Activated effector memory CD4-positive, alpha-beta T cell treated with anti-CD3 and anti-CD28 coated beads, Interleukin-2, amount 50 U/mL, for 16 hours (primary cell): ENCODE measurements at places on chromosomes 7 and 10.

DNA sequence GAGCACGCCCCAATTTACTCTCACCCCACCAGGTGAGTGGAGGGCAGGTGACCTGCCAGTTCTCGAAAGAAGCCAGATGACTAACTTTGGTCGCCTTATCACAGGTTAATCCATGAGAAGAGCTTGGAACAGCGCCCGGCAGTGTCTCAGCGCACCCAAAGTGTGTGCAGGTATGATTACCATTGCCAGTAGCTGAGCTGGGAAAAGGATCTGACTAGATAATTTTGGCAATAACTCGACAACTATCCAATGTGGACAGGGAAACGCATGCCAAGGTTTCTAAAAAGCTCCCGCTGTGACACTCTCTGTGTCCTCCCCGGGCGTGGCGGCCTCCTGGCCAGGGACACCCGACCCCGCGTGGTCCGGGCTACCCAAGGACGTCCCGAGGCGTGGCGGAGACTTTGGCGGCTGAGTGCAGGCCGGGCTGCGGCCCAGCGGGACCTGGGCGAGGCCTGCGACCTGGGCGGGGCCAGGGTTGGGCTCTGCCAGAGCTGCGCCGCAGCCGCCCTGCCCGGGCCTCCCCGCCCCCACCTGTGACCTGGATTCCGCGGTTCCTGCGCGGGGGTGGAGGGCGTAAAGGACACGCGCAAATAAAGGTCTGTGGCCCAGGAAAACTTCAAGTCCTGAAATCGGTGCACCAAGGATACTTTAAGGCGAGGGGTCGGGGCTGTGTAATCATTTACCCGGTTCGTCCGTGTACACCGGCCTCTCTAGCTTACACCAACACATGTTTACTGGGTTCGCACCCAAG lies 13.7 kb upstream of the WAPL start:
- DNase-seq: peak; percentile 81

DNA sequence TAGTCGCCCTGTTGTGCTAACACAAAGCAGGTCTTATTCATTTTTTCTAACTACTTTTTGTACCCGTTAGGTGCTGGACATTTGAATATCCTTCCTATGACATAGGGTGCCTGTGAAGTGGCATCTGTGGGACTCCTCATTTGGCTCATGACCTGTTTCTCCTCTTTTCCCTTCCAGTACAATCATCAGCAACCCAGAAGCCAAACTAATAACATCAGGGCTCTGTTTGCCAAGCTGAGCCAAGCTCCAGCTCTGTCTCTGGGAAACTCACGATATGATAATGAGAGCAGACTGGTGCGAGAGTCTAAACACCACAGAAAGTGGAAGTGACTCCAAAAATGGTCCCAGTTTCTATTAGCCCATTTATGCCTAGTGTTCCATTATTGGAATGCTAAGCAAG lies 92.0 kb downstream of the SVIL start:
- no peak for DNase-seq

GRCh38 chr7:12890586-12890985 lies 203.2 kb downstream of the ARL4A start:
- no peak for DNase-seq

DNA sequence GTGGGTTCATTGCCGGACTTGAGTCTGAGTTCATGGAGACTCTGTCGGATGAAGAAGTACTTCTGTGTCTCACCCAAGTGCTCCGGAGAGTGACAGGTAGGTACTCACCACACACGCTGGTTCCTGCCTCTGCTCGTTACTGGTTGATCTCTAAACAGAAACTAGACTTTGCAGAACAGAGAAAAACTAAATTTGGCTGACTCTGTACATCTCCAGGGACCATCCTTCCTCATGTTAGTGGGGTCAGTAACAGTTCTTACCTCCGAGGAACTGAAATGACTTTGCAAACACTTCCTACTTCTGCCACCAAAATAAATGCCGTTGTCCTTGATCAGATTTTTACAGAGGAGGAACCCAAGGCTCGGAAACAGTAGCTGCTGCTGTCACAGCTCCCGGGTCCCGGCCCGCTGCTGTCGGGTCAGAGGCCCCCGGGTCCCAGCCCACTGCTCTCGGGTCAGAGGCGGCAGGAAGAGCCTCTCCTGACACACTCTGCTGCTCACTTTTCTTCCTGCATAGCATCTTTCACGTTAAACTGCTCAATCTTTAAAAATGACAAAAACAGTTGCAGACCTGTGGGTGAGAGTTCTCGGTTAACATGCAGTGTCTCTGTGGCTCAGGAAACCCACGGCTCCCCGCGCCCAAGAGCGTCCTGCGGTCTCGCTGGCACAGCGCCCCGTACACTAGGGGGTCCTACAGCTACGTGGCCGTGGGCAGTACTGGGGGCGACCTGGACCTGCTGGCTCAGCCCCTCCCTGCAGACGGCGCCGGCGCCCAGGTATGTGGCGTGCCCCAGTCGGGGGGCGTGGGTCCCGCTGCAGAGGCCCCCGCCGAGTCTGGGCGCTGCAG lies 4.8 kb upstream of the MTG1 start:
- peak; percentile 75 for DNase-seq

GRCh38 chr10:51233337-51234100 lies 159.2 kb downstream of the PRKG1 start:
- no peak for DNase-seq

GRCh38 chr10:84944187-84944586 lies 615.8 kb downstream of the CCSER2 start:
- no peak for DNase-seq

- peak; percentile 85 for DNase-seq
Observed at GRCh38 chr7:149496642-149497391, 792 bp downstream of the ZNF746 start.

- DNase-seq: no peak
Observed at GRCh38 chr7:128807191-128807590, 15.4 kb downstream of the CCDC136 start.

- no peak for DNase-seq
Observed at GRCh38 chr7:83101530-83101929, 61.2 kb downstream of the PCLO start.

- no peak for DNase-seq
Observed at GRCh38 chr10:35083242-35083641, 6.9 kb downstream of the CUL2 start.

DNA sequence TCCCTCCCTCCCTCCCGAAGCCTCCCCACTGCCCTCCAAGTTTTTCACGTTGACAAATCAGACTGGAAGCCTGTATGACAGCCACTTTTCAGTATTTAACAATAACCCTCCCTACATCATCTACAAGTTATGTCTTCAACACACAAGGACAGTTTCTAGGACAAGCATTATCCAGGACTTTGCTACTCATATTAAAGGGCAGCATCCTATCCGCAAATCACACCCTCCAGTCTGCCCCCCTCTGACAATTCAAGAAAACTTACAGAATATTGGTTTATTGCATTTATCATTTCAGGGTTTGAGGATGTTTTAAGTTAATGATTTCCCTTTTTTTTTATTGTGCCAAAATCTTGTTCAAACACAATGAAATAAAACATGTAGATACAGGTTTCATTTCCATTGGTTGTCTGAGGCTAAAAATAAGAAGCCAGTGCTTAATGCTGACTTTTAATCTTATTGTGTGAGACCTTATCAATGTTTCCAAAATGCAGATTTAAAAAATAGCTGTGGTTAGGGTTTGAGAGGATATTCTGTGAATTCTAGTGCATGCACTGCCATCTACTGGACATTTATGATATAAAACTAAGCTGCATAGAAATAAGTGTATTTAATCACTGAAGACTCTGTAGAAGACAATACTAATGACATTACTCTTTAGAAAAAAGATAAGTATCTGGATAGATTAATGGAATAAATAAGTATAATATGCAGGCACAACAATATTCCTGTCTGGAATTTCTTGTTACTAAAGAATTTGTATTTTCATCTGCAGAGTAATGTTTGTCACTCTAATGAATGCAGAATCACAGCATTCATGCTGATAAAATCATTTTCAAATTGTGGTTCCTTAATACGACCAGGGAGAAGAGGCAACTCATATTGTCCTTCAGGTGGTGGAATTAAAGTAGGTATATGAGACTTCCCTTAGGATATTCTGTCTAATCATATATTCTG lies 64.1 kb downstream of the CAV1 start:
- DNase-seq: no peak

DNA sequence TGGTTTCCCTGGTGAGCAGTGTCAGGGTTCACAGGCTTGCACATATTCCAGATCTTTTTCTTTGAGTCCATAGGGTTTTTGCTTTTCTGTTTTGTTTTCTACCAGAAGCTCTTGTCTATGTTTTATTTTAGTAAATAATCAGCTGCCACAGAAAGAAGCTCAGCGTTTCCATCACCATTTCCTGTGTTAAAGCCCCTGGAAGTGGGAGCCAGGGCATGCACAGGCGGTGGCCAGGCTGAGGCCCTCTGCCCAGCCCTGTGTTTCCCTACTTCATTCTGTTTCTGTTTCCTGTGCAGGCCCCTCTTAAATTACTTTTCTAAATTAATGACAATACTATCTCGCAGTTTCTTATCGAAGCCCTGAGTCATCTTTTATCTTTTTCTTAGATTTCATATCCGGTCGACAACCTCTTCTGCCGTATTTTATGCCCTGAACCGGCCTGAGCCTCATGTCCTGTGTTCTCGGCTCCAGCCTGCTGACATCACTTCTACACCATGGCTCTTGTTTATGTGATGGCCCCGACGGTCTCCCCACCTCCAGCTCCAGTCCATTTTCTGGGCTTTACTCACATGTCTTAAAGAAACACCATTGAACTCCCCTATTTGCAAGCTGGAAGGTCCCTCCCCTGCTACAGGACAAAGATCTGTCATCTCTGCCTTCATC lies 442.2 kb downstream of the TCERG1L start:
- no peak for DNase-seq

DNA sequence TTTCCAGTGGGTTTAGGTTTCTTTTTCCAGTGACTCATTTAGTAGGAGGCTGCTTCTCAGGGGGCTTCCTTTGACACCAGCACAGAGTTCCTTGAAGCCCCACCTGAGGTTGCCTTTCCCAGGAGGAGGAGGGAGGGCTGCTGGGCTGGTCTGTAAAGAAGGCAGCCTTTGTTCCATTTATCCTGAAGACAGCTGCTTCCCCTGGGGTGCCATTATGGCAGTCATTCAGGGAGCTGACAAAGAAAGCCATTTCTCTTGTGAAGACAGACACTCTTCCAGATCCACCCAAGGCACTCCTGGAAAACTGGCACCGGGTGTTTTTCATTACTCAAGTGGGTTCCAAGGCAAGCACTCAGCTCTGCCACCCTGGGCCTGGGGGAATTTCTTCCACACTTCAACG lies 54.0 kb downstream of the MTURN start:
- DNase-seq: no peak

DNA sequence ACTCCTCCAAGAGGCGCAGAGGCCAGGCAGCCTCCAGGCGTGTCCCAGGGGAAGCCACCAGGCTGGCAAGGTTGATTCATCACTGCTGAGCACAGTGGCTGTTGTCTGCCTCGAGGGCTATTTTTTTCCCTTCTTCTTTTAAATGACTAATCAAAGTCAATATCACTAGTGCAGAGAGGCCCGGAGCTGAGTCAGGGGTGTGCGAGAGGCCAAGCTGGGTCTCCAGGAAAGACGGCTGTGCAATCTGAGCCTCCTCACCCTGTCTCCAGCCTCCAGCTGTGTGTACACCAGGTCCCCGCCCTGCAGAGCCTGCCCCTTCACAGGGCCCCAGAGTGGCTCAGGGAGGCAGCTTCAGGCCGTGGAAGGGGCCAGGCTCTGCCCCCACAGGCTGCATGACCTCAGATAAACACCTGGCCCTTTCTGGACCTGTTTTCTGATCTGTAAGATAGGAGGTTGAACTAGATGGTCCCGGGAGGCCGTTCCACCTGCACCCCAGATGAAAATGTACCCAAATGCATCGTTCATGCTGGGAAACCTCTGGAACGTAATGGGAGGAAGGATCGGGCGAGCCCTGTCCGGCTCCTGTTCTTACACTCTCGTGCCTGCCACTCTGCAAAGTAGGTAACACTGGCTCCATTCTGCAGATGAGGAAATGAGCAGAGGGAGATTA lies 3.7 kb downstream of the STX1A start:
- DNase-seq: peak; percentile 78

- peak; percentile 50 for DNase-seq
Observed at GRCh38 chr7:155988416-155988815, 176.2 kb upstream of the SHH start.

DNA sequence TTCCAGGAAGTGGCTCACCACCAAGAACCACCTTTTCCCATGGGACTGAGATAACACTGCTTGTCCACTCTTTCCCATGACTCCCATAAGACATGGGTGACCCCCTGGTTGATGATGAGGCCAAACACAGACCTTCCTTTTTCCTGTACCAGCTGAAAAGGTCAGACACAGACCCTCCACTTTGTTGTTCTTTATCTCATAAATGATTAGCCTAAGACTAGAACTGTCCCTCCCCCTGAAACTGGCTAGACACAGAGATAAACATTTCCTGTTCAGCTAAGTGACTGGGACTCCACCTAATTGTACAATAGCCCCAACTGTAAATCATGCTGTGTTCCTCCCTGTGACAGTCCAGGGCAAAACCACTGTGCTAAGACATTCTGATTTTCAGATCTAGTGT lies 8.2 kb upstream of the NRG3 start:
- DNase-seq: no peak

GRCh38 chr7:121204537-121204936 lies 124.3 kb upstream of the WNT16 start:
- no peak for DNase-seq

DNA sequence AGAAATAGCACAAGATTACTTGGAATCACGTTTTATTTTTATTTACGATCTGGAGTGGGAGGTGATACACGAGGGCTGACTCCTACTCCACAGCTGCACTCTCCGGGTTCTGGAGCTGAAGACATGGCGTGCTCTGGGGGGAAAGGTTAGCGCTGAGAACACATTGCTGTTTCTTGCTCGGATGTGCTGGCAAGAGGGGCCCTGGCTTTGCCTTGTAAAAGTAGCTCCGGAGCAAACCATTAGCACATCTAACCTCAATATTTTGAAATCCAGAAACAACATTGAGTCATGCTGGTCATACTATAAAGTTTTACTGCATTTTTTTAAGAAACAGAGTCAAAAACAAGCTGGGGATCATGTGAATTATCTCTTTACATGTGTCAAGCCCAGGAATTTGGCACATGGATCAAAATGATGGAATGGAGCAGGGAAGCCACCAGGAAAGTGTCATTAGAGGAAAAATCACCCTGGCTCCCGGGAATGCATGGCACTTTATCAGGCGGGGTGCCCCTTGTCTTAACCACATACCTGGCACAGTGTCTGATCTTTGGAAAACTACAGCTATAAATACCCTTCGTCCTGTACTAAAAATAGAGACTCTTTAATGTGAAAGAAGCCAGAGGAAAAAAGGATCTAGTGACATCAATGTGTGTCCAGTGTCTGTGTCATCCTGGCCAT lies 31.6 kb upstream of the LYZL1 start:
- no peak for DNase-seq
